ENCODE measurements at places on chromosomes 12 and 14.

GRCh38 chr12:95323212-95323611 lies 105.6 kb downstream of the VEZT start:
- DNase-seq, result no peak

GRCh38 chr12:6302621-6303020 lies 7.9 kb upstream of the PLEKHG6 start:
- no peak for DNase-seq

DNA sequence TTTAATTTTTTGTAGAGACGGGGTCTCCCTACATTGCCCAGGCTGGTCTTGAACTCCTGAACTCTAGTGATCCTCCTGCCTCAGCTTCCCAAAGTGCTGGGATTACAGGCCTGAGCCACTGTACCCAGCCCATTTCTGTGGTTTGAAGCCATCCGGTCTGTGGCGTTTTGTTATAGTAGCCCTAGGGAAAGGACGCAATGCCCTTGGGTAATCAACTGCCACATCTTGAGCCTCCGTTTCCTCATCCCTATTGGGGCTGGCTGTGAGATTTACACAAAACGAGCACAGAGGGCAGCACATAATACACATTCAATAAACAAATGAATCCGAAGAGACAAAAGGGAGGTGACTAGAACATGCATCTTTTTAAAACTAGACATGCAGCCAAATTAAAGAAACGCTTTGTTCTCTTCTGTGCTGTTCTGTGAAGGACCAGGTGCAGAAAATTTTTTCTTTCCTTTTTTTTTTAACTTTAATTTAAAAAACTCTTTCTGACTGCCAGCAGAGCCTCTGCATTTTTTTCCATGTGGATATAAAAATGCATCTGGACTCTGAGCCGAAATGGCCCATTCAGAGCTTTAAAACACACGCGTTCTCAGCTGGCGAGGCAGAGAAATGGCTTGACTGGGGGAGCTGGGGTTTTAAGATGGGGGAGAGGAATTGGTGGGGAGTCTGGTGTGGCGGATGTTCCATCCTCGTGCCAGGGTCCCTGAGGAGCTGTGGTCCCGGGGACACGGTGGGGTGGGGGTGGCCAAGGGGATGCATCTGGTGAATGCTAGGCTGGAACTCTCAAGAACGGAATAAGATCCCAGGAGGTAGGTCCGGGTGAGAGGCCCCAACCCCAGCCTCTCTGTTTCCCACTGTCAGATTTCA lies 119.0 kb downstream of the RBM19 start:
- DNase-seq, result peak; percentile 43

- DNase-seq, result no peak
Observed at GRCh38 chr14:94501588-94502516, 7.4 kb downstream of the SERPINA12 start.

DNA sequence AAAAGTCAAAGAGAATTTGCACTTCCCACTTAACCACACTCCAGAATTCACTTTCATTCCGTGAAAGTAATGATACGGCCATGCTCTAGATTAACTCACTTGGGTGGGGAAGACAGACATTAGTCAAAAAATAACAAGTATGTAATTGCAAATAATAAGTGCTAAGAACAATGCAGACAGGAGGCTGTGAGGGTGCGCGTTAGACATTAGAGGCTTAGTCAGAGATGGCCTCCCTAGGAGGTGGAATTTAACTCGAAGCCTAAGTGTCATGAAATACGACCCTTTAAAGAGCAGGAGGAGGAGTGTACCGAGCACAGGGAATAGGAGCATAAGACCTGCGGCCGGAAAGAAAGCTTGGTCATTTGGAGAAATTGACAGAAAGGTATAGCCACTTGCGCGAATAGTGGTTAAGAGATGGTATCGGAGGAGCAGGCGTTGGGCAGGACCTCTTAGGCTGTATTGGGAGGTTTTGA lies 628 bp downstream of the SNRPF start:
- no peak for DNase-seq

GRCh38 chr12:102468261-102468915 lies 12.0 kb downstream of the IGF1 start:
- DNase-seq, result no peak

DNA sequence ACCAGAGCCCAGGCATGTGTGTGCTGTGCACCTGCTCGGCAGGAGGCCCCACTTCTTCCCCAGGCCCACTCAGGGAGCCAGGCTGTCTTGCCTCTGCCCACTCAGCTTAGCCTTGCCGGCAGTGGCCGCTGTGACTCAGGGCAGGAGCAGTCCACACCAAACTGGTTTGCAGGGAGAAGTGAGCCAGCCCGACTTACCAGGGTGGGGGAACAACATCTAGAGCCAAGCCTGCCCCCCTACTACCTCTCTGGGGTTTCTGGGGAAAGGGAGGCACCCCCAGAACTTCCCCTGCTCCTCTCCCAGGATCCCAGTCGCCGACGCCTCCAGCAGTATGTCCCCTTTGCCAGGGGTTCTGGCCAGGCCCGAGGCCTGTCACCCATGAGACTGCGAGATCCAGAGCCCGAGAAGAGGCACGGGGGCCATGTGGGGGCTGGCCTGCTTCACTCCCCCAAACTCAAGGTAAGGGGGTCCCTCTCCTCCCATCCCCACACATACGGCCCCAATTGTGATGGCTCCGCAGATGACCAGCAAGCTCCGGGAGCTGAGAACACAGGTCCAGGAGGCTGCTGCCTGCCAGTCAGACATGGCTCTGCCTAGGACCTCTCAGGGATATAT lies 3.0 kb downstream of the PLEKHG6 start:
- DNase-seq, result no peak

DNA sequence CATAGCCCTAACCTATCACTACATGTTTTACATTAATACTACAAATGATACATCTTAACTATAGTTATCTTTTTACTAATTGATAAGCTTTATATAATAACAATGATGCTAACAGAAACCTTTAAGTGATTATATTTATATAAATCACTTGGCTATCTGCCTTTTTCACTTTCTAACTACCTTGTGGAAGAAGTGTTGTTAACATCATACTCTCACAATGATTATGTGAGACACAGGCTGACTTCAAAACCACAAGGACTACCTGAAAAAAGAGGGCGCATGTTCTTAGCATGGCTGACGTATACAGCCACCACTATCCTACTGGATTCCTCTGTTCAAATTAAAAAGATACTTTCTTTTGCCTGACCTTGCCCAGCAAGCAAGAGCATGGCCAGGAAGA lies 135.3 kb upstream of the SOX5 start:
- DNase-seq, result no peak

- no peak for DNase-seq
Observed at GRCh38 chr12:212415-212714, 1.6 kb downstream of the SLC6A12 start.

DNA sequence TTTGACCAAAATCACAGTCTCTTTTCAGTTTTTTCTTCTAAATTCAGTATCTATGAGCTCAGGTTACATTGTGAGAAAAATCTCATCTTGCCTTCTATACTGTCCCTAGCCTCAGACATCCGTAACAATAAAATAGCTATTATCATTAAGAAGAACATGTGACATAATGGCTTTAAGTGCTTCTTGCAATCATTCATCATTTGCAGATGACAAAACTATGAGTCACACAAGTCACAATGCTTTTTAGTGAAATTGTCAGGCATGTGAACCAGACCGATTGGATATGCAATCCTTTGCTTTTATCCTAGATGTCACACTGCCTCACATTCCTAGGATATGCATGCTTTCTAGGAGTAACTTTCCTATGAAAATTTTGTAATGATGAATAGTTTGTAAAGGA lies 313.1 kb downstream of the SLC6A15 start:
- no peak for DNase-seq

- DNase-seq, result no peak
Observed at GRCh38 chr14:69606258-69607184, 4.9 kb upstream of the SUSD6 start.

DNA sequence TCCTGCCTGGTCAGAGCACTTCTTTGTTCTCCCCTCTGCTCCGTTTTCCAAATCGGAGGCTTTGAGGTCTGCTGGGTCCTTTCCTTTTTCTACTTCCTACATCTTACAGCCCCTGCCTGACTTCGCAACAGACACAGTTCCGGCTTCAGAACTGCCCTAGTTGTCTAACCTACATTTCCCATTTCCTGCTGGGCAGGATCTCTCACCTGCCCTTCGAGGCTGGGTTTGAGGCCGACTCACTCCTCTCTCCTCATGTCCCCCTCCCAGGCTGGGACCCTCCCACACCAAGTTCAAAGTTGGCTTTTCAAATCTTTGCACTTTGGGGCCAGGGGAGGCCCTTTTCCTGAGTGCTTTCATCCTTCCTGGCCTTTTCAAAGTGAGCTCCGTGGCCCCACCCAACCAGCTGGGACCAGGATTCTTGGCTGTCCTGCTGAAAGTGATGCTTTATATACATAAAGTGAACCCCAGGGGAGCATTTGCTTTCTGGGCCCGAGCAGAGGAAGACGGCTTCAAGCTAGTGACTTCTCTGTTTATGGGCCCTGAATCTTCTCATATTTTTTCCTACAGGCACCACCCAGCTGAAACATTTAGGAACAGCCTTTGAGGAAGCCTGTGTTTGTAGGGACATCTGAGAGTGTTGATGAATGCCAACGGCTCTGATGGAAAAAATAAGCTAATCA lies 281.0 kb upstream of the CRY1 start:
- DNase-seq, result peak; percentile 30
